Effector CD4-positive, alpha-beta T cell (primary cell): ENCODE measurements at places on chromosomes 3 and 15.

DNA sequence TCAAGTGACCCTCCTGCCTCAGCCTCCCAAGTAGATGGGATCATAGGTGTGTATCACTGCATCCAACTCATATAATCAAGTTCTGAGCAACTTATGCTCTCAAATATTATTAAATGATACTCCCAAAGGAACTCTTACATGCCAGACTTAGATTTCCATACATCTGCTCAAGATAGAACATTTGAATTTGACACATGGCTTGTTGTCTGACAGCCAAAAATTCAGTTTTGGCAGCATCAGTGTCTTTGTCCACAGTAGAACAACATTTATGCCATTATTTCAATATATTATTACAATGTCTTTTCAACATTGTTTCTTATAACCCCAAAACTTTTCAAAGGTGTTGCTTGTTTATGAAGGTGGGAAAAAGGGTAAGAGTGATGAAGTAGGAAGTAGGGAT is 116.2 kb downstream of the SUCNR1 start:
- DNase-seq = no peak

DNA sequence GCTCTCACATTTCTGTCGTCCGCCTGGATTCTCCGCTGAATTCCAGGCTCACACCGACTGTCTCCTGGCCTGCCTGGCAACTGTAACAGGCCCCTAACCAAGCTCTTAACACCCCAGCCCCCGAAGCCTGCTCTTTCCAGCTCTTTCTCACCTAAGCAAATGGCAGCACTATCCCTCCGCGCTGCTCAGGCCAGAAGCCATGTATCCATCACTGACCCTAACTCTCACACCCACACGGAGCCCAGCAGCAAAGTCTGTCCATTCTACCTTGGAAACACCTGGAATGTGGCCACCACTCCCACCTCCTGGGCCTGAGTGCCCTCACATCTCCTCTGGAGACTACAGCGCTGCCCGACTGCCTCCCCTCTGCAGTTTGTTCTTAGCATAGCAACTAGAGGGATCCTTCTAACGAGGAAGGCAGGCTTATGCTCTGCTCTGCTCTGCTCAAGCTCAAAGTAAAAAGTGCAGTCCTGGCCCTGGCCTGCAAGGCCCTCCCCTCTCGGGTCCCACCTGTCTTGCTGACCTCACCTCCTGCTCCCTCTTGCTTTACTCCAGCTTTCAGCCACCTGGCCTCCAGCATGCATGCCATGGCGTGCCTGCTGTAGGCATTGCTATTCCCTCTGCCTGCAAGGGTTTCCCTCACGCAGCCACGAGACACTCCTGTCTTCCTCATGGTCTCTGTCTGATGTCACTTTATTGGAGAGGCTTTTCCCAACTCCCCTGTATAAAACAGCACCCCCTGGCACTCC is 27.2 kb downstream of the FEM1B start:
- no peak for DNase-seq

DNA sequence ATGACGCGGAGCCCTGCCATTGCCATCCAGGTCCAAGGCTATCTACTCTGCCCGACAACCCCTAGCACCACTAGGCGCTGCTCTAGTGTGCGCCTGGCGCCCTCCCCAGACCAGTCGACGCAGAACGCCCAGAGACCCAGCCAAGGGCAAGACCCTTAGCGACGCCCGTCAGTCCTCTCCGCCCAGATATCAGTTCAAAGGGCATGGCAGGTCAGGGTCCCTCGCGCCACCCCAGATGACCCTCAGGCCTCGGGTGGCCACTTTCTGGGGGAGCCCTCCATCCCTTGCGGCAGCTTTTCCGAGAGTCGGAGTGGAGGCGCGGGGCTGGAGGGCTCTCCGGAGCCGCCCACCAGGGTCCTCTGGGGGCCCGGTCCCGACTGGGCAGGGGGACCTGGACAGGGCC is 371 bp upstream of the CLSTN2 start:
- no peak for DNase-seq

- no peak for DNase-seq
Measured at GRCh38 chr3:116314476-116314875, 130.8 kb downstream of the LSAMP start.

- DNase-seq = no peak
Measured at GRCh38 chr3:124235446-124235845, 243.5 kb upstream of the ROPN1 start.

GRCh38 chr3:192130534-192131132 is 596.7 kb downstream of the FGF12 start:
- no peak for DNase-seq
